ENCODE measurements at places on chromosomes 11 and 22.

GRCh38 chr22:39574779-39575551, 4.4 kb downstream of the CACNA1I start:
- no peak for DNase-seq

GRCh38 chr22:37043828-37044538, 7.6 kb upstream of the KCTD17 start:
- peak; percentile 70 for DNase-seq

GRCh38 chr11:20912065-20912821, 242.9 kb downstream of the NELL1 start:
- DNase-seq = no peak

DNA sequence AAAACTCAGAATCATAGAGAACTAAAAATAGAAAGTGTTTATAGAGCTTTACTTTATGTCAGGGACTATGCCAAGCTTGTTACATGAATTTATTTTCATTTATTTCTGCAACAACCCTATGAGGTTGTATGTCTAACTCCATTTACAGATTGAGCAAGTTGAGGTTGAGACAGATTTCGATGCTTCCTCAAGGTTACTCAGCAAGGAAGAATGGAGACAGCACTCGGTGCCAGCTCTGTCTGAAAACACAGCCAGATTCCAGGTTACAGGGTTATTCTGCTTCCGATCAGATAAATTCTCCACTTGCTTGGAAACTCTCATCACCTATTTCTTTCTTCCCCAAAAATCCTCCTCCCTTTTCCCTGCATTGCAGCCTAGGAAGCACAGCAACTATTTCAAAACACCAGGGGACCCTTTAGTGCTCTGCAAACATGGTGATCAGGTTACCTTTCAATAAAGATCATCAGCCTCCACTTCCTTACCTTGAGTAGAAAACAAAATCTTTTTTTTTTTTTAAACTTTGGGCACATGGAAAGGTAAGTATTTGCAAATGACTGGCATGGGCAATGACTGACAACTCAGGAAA, 7.0 kb downstream of the MMP3 start:
- no peak for DNase-seq

DNA sequence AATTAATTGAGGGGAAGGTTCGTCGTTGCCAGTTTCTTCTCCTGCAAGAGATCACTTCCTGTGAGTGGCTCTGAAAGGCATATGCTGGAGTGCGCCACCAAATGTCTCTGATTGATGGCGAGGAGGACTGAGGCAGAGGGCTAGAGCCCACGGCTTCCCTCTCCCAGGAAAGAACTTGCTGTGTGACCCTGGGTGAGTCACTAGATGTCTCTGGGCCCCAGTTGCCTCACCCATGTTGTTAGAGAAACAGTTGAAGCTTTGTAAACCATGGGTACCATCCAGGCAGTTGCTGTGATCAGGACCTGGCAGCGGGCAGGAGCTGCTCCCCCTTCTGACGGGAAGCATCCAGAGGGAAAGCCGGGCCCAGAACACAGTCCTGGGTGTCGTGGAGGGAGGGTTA, 3.2 kb downstream of the ABCG4 start:
- DNase-seq = no peak

- DNase-seq = no peak
Measured at GRCh38 chr11:115699733-115700132, 195.5 kb upstream of the CADM1 start.

- no peak for DNase-seq
Measured at GRCh38 chr11:39542460-39542859, 1917.0 kb downstream of the LRRC4C start.

DNA sequence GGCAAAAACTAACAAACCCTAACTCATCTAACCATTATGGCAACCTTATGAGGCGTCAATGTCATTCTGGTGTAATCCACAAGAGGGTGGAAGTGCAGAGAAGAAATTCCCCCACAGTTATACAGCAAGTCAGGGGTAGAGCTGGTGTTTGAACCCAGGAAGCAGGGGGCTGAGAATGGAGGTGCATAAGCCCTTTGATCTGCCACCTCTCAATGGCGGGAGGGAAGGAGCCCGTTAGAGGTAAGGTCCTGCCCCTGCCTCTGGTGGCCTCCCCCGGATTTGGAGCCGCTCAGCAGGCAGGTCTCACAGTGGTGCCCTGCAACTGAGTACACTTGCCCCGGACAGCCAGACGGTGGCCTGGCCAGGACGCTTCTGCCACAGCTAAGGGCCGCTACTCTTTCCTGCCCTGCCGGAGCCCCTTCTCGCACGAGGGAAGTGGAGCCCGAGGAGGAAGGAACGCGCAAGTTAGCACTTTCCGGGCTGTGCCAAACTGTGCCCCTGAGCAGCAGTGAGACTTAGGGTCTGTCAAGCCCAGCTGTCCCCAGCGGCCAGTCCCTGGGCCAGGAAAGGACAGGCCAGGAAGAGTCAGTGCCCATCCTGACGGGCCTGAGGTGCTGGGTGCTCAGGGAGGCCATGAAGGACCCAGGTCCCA, 1.1 kb downstream of the FXYD2 start:
- no peak for DNase-seq

- DNase-seq = peak; percentile 81
Measured at GRCh38 chr11:10302744-10303557, 1.9 kb upstream of the ADM start.

DNA sequence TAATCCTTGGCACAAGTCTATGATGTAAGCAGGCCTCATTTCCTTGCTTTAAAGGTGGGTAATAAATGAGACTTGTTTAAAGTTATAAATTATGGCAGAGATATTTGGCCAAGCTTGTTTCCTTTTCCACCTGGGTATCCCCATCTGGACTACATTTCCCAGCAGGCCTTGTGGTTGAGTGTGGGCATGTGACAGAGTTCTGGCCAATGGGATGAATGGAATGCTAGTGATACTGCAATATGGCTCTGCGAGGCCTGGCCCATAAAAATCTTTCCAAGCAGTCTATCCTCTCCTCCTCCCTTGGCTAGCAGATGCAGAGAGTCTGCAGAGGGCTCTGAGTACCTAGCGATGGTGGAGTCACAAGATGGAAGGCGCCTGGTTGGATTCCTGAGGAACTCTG, 102.5 kb downstream of the TIMP3 start:
- DNase-seq = peak; percentile 15

DNA sequence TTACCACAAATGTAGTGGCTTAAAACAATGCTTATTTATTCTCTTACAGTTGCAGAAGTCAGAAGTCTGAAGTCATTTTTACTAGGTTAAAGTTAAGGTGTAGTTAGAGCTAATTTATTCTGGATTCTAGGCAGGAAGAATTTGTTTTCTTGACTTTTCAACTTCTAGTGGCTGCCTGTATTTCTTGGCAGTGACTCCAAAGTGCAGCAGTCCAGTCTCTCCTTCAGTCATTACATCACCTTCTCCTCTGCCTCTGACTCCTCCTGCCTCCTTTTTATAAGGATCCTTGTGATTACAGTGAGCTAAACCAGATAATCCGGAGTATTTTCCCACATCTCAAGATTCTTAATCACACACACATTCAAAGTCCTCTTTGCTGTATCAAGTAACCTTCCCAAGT, 581.4 kb downstream of the KCNA4 start:
- no peak for DNase-seq

DNA sequence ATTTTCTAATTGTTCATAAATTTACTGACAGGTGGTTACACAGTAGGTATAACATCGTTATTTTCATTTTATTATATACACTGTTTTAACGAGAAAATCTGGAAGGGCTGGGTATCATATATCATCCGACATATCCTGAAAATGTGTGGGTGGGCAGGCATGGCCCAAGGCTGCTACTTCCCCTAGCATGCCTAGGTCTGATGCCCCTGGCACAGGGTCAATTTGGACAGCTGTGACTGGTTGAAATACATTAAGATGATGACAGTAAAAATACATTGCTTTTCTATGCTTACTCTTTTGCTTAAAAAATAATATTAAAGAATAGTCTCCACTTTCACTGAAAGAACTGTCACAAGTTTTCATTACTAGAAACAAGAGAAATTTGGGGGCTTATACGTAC, 908.8 kb downstream of the OPCML start:
- DNase-seq = no peak

DNA sequence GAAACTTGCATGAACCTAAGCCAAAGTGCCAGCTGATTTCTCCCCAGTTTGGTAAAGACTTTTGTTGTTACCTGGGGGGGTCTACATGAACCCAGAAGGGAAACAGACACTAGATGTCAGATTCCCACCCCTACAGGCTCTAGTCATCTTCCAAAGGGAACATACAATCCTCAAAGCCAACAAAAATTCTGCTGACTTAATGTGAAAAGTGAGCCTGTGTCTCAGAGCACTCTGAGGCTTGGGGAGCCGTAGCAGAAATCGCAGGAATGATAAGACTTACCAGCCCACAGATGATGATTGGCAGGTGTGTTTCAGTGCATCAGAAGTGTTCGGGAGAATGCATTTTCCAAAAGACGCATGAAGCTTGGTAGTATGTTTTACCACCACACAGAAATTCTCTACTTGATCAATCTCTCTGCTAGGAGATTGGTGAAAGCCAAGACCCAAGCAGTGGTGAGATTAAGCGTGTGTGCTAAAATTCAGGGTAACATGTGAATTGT, 187.1 kb downstream of the DBX1 start:
- no peak for DNase-seq

DNA sequence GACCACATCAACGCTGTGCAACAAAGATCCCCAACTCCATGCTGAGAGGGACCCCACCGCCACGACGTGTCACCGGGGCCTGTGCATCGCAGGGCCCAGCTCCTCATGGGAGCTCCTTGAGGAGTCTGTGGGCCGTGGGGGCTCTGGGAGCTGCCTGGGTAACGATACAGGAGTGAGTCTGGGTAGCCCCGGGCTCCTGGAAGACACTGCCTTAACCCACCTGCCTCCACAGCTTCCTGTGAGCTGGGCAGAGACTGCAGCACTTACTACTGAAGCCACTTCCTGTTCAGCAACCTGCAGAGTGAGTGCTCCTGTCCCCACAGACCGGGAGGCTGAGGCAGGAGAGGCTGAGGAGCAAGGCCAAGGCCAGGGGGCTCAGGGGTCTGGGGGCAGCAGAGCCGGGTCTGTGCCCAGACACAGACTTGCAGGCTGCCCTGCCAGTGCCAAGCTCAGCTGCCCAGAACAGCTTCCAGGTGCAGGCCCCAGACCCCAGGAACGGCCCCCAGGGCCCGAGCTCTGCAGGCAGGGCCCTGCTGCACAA, 226.7 kb downstream of the BRD1 start:
- no peak for DNase-seq

DNA sequence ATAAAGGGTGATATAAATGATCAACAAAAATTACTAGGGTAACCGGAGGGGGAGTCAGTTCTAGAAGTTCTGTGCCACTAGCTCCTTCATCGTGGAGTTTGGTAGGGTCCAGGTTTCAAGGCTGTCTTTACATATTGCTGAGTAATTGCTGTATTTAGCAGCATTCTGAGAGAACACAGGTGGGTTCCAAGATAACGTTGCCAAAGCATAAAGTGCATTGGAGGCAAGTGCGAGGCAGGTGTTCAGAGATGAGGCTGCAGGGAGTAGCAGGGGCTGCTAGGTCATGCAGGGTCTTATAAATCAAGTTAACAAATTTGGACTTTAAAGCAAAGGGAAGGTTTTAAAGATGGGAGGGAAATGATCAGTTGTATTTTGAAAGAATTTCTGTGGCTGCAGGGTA, 17.8 kb downstream of the SGSM3 start:
- no peak for DNase-seq

- DNase-seq = no peak
Measured at GRCh38 chr11:113578033-113578380, 102.8 kb upstream of the DRD2 start.

DNA sequence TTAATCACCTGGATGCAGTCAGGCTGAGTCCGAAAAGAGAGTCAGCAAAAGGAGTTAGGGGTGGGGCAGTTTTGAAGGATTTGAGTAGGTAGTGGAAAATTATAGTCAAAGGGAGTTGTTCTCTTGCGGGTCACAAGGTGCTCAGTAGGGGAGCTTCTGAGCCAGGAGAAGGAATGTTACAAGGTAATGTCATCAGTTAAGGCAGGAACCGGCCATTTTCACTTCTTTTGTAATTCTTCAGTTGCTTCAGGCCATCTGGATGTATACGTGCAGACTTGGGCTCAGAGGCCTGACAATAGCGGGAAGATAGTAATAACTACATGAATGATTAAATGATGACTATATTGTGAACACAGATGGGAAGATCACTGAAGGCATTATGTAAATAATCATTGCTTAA, 6.2 kb downstream of the SC5D start:
- no peak for DNase-seq

DNA sequence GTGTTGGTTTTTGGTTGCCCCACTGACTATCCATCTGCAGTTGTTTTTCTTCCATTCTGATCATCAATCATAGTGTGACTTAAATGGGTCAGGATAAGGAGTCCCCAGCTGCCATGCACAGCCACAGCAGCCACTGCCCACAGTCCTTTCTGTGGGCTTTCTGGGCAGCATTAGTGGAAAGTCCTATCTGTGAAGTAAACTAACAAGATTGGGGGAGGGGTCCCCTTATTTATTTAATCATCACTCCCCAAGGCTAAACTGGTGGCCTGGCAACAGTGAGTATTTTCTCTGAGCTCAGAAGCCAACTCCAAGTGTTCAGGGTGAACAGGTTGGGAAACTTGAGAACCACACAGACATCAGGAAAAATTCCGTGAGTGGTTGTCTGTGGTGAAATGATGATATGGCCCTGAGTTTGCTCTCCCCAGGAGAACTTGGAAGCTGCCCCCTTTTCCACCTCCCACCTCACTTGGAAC, 145.0 kb downstream of the CCDC34 start:
- DNase-seq = no peak

DNA sequence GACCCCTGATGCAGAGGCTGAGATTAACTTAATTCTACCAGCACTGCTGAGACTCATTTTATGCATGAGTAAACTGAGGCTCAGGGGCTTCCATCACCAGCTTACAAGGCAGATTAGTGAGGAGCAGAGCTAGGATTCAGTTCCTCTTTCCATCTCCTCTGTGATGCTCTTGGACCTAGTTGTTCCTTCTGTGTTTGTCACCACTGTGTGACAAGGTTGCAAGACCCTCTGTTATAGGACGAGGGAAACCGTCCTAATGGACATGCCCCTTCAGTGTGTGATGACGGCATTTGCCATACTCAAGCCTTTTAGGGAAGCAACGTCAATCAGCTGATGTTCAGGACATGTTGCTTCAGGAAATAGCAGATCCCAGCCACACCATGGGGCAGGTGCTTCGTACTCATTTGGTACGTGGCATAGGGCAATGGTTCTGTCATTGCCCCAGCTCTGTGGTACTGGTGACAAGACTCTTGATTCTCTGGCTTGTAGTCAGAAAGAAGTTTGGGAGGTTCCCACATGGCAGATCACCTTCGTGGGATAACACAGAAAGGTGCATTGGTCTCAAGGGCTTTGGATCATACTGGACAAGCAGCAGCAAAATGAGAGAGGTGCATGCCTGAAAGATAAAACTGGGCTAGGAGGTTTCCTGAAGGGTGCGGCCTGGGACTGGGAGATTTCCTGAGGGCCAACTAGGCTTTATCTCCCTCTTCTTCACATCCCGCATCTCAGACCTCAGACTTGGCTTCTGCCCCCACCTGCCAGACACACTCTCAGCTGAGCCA, 23.9 kb upstream of the CD44 start:
- DNase-seq = peak; percentile 74
